ENCODE measurements at places on chromosomes 2 and 18.

GRCh38 chr18:27223526-27224291, 38.6 kb upstream of the CHST9 start:
- DNase-seq, result no peak

GRCh38 chr2:176018708-176019107, 16.6 kb upstream of the LNPK start:
- no peak for DNase-seq

- no peak for DNase-seq
Observed at GRCh38 chr2:71605173-71605641, 151.8 kb downstream of the DYSF start.

DNA sequence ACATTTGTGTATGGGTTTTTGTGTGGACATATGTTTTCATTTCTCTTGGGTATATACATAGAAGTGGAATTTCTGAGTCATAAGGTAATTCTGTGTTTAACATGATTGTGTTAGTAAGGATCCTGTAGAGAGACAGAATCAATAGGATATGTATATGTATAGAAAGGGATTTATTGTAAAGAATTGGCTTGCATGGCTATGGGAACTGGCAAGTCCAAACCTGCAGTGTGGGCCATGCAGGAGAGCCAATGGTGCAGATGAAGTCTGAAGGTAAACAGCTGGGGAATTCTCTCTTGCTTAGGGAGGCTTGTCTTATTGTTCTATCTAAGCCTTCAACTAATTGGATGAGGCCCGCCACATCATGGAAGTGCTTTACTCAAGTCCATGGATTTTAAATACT, 39.2 kb upstream of the IL1R2 start:
- DNase-seq, result no peak

DNA sequence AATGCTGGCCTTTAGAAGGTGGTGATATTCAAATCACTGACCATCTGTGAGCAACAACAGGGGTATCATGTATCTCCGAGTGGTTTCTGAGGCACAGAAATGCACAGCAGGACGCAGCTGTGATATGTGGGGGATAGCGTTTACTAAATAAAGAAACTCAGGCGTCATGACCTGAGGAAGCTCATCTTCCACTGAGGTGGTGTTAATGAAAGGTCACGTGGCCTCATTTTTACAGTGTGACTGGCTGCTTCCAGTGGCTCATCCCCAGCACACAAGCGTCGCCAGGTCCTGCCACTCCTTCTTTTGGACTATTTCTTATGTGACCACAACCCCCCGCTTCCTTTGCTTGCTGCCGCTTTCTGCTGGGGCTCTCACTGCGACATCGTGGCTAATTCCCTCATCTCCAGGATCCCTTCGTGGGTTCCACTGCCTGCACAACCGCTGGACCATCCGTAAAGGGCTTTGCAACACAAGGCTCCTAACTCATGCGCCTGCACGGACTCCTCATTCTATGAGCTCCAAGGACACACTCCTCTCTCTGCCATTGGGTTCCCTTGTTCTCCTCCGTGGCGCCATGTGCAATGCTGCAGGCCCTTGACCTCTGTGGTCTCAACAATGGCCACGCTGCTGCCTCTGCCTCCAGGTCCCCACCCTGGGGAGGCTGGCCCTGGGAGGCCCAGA, 109.3 kb downstream of the MBP start:
- DNase-seq, result no peak

GRCh38 chr2:120424274-120424796, 78.4 kb downstream of the INHBB start:
- DNase-seq, result no peak

DNA sequence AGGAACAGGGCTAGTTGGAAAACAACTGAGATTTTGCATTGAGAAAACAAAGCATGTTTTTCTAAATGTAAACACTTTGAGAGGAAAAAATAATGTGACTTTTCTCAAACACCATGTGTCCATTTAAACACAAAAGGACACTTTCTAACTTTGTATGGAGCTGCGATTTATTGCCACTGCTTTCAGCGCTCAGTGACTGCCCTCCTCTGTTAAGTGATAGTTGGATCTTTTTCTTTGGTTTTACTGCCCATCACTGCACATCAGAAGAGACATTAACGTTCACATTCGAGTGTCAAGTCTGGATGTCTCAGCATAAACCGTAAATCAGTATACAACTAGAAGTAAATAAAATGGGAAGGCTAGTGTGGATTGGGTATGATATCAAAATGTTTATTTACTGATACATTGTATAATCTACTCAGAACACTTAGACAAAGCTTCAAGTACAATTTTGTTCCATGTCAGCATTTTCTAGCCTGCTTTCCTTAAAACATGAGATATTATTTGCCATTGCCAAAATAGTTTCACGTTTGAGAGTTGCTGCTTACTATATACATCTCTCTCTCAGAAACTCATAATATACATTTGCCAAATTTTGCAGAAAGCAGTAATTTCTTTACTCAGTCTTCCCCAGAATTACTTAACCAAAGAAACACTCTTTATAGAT, 237.6 kb downstream of the IKZF2 start:
- DNase-seq, result no peak

DNA sequence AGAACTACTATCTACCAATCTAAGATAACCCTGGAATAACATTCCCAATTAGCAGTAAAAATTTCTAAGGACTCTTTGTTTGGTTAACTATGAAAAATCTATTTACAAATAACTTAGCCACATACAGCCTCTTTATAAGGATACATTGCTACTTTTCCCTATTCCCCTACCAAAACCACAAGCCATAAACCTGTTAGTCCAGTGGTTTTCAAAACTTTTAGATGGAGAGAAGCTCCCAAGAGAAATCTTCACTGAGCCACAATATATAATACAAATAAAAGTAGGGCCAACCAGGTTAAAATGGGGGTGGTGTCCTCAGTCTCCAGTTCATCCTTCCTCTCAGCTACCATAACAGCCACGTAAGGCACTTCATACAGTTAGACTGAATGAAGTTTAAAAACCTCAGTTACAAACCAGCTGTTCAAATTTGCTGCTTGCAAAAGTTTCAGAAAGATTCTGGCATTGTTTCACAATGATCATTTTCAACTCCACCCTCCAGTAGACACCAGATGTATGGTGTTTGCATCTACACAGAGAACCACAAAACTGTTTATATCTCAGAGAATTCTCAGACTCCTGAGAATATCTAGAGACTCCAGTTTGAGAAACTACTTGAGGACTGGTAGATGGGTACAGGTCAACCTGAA, 26.0 kb downstream of the SOS1 start:
- no peak for DNase-seq

GRCh38 chr2:111057721-111058120, 63.0 kb upstream of the BCL2L11 start:
- DNase-seq, result no peak

- DNase-seq, result peak; percentile 35
Observed at GRCh38 chr18:51153659-51154371, 43.7 kb downstream of the MEX3C start.

Data from activated CD8-positive, alpha-beta memory T cell treated with anti-CD3 and anti-CD28 coated beads for 1 hour (primary cell).